T follicular helper cell (primary cell): ENCODE measurements at places on chromosomes 3 and 15.

GRCh38 chr3:122728756-122729514, 48.3 kb downstream of the PARP14 start:
- no peak for DNase-seq

DNA sequence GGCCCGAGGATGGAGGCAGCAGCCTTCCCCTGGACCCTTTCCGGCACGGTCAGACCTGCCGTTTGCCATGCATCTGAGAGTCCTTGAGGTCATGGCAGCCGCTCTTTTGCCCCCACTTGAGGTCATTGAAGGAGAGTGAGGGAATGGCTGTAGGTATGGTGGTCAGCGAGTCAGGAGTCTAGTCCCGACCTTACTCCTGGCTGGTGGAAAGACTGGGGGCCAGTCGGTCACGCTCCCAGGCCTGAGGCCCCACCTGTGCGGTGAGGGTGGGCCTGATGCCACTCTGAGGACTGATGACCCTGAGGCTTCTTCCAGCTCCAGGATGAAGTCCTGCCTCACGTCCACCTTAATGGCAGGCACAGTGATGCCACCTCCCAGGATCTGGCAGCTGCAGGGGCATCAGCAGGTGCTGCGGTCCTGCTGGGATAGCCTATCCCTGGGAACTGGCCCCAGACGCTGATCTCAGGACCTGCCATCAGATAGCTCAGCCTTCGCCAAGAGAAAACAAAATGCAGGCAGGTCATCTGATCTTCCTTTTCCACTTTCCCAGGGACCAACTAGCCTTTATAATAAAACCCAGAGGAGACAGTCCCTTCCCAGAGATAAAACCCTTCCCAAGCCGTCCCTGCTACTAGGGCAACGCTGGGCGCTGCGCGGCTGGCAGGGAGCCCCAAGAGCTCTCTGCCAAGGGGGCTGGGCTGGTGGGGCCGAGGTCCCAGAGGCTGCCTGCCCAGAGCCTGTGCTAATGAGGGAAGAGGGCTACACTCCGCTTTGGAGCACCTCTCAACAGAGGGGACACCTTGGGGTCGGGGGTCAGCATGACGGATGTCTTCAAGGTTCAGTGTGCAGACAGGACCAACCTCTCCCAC, 42.2 kb downstream of the TM2D3 start:
- DNase-seq, result no peak

- no peak for DNase-seq
These were observed 30.3 kb downstream of the TPRG1 start for GRCh38 chr3:189202106-189202505.

DNA sequence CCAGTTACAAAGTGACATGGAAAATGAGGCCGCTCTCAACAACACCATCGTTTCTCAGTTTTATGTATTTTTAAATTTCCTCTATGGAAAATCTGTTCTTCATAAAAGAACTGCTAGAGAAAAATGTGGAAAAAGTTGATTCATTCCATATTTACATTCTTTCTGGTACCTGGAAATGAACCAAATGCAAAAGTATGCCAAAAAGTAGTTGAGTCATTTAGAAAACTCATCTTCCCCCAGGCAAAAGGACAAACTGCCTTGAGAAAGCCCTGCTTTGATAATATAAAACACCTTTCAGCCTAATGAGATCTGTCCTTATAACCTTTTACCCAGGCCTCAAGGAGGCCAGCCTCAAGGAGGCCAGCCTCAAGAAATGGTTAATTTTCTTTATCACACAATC, 283.0 kb upstream of the VEPH1 start:
- DNase-seq, result no peak

DNA sequence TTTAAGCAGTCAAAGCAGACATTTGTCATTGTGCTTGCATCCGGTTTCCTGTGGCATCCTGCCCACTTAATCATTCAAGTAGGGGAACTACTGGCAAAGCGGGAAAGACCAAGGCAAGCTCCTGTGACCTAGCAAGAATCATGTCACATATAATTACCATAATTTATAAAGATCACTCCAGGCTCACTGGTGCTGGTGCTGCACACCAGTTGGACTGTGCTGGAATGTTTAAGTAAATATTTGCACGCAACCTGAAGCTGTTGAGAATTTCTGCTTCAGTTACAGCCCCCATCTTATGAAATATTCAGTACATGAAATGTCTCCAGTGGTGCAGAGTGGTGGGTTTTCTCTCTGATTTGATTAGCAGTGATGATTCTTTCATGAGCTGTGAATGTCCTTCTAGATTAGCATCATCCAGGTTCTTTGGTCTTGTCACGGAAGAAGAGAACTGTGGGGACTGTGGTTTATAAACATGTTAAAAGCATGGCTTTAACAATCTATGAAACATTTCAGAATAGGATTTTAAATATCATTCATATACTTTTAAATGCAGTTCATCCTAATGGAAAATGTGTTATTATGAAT, 621.3 kb upstream of the EPHA6 start:
- DNase-seq, result no peak

DNA sequence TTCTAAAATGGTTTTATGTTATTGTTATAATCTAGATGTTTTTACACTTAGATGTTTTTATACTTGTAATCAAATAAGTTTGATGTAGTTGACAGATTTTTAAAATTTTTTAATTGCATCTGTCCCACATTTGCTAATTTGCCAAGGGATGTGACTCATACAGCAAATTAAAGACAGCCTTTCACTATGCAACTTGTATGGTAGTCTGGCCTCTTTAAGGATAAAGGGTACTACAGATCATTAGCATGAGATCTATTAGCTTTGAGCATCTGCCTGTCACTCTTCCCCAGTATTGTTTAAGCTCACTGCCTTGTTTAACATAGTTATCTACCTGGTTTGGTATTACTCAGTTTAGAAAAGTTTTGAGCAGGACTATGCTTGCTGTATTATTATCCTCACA, 83.0 kb downstream of the NPTN start:
- no peak for DNase-seq
